ENCODE measurements at places on chromosomes 5 and 9. TPM values are rescaled to one million over a fixed set of nuclear protein-coding genes. Genes with fewer than 3 reads are reported as not detected.

GRCh38 chr5:135543485-135544304 is 7.9 kb upstream of the NEUROG1 start:
- peak overlapping the region; percentile 86 for H3K4me3 ChIP-seq
- peaks cover 10% of the 10 kb centered on the region for H3K4me1 ChIP-seq

DNA sequence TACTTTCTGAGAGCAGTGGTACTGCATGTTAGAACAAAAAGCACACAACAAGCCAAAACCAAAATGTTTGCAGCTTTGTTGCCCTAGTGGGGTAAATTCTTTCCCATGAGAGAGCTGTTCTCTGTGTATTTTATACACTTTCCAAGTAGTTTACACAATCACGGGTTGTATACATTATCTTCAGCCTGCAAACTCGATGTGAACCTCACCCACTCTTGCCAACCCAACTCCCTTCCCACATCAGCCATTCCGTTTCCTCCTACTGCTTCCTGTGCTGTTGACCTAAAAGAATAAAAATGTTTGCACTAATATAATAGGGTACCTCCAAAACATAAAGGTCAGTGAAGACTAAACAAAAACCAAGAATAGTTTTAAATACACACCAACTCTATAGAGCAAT is 47.0 kb downstream of the IQGAP2 start:
- H3K4me3 ChIP-seq, result no peak overlapping the region
- H3K36me3 ChIP-seq, result peaks cover 45% of the 10 kb centered on the region
- no peak overlapping the region for H3K27ac ChIP-seq

PRSS3 gene
- total RNA-seq, result not detected

GRCh38 chr9:129174724-129175514 is 3.1 kb downstream of the IER5L start:
- H3K4me1 ChIP-seq, result peaks cover 26% of the 10 kb centered on the region
- H3K27ac ChIP-seq, result peak overlapping the region; percentile 81
- H3K4me3 ChIP-seq, result peak overlapping the region; percentile 74
- peak; percentile 75 for DNase-seq
- peaks cover 19% of the 10 kb centered on the region for H3K27me3 ChIP-seq

GRCh38 chr5:180647465-180647864 is 1.9 kb downstream of the FLT4 start:
- no peaks in the 10 kb centered on the region for H3K36me3 ChIP-seq
- peaks cover 9% of the 10 kb centered on the region for H3K4me1 ChIP-seq
- no peak overlapping the region for H3K4me3 ChIP-seq
- DNase-seq, result no peak
- no peak overlapping the region for H3K27ac ChIP-seq
- peaks cover 46% of the 10 kb centered on the region for H3K27me3 ChIP-seq

GRCh38 chr5:180332051-180332517 is 21.1 kb downstream of the GFPT2 start:
- no peaks in the 10 kb centered on the region for H3K36me3 ChIP-seq
- no peak overlapping the region for H3K4me3 ChIP-seq
- H3K27me3 ChIP-seq, result peaks cover 12% of the 10 kb centered on the region
- DNase-seq, result no peak
- no peak overlapping the region for H3K27ac ChIP-seq
- peaks cover 3% of the 10 kb centered on the region for H3K4me1 ChIP-seq

ACTBL2 gene
- not detected for total RNA-seq

- no peak overlapping the region for H3K27ac ChIP-seq
- no peaks in the 10 kb centered on the region for H3K36me3 ChIP-seq
- DNase-seq, result no peak
- H3K4me1 ChIP-seq, result peaks cover 4% of the 10 kb centered on the region
These were observed 27.4 kb upstream of the TOMM5 start for GRCh38 chr9:37619806-37620205.

- H3K27ac ChIP-seq, result no peak overlapping the region
- no peak overlapping the region for H3K4me3 ChIP-seq
- DNase-seq, result no peak
- no peaks in the 10 kb centered on the region for H3K27me3 ChIP-seq
These were observed 3.8 kb downstream of the TCOF1 start for GRCh38 chr5:150361301-150361700.

Measured in activated CD8-positive, alpha-beta memory T cell treated with anti-CD3 and anti-CD28 coated beads, Interleukin-2, amount 10 ng/mL, durations not matched to agents 7 days and 5 days (primary cell).